ENCODE measurements at places on chromosomes 16 and 17. TPM values are rescaled to one million over a fixed set of nuclear protein-coding genes. Genes with fewer than 3 reads are reported as not detected.

Gene KCNJ18
- total RNA-seq, result not detected

Gene NKD1
- 2.8 TPM for total RNA-seq

GRCh38 chr17:78096093-78096492 lies 32.5 kb downstream of the TMC6 start:
- DNase-seq, result no peak

DNA sequence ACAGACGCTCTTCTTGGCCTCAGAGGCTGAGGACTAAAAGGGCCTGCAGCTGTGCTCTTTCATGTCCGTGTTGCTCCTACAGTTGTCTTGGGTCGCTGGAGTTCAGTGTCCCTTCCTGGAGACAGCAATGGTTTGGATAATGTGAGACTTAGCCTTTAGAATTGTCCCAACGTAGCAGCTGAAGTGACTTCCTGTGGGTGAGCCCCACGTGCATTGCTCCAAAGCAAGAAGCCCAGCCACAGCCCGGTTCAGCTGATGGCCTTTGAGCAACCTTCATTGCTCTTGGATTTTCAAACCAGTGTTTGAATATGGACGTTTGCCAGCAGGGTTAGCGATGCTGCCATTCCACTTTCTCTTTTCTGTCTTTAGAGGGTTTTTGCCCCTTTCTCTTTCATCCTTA lies 19.7 kb downstream of the TMEM11 start:
- no peak for DNase-seq

DNA sequence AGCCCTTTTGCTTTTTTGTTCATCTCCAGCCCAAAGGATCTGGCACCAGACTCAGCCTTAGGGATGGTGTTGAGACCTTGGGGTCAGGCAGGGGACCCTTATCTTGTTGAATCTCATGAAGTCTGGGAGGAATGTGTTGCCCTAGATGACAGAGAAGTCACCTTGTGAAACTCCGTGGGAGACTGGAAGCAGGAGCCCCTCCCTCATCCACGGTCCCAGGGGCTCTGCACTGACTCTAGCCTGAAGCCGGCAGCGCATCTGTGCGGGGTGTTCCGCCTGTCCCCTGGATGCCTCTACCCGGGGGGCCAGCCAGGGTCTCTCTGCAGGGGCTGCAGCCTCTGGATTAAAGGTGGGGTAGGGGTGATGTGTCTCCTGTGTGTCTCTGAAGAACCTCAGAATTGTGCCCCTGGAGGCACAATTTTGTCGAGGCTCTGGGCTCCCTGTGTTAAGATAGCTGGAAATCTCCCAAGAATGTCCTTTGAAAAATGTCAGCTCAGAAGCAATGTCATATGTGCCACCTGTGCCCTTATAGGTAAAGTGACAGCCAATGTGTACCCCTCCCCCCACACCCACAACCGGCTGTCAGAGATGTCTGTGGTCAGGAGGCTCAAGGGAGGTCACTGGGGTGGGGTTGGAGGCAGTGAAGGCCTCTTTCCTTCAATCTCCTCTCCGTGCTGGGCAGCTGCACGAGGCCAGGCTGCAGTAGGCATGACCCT lies 32.1 kb upstream of the CDC42EP4 start:
- no peak for DNase-seq

DNA sequence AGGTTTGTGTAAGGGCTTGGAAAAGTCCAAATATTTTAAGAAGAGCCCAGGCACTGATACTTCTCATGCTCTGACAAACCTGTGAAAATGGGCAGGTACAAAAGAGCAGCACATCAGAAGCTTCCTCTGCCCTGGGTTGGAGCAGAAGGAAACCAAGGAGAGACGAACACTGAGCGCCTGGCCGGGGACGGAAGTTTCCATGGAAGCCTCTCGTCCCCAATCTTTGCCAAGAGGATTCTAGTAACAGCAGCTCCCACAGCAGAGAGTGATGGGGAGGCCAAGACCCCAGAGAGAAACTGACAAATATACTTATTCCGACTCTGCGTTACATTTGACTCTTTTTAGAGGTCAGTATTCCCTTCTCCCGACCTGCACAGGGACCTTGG lies 268.5 kb downstream of the C16orf95 start:
- no peak for DNase-seq

DNA sequence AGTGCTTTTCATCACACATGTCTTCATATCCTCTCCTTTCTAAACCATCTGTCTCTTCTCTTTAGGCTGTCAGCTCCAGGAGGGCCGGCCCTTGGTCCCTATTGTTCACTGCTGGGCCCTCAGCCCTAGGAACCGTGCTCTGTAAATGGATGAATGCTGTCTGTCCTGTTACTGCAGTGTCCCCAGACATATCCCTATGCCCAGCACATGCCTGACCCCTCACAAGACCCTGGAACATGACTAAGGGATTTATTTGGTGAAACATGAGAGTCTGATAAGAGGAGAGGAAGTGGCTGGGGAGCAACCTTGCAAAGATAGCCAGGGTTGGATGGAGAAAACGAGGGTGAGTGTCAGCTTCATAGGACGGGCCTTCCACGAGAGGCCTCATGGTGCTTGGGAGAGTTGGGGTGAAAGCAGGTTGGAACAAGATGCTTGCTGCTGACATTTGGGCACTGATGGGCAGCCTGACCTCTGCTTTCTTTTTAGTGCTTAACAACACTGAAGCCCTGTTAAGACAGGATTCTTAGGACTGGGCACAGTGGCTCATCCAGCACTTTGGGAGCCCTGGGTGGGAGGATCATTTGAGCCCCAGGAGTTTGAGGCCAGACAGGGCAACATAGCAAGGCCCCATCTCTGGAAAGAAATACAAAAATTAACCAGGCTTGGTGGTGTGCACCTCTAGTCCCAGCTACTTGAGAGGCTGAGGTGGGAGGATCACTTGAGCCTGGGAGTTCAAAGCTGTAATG lies 39.0 kb downstream of the ABCC1 start:
- no peak for DNase-seq

DNA sequence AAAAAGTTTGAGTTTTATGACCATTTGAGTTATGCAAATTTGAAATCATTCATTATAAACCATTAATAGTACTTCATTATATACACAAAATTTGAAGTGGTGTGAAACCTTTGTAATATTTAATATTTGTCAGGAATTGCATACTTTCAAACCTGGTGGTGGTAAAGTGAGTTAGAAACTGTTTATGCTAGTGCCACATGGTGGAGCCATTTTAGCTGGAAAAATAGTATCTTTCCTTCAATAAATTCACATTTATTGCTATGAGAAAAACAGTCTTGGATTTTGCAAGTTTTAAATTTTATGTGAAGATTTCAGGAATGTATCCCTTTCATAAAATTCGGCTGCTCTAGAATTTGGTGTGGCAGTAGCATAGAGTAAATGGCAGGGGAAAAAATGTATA lies 7.3 kb upstream of the BLMH start:
- no peak for DNase-seq

GRCh38 chr16:72094266-72094610 lies 591 bp downstream of the DHX38 start:
- DNase-seq, result peak; percentile 42

- DNase-seq, result no peak
These were observed 14.1 kb downstream of the UTS2R start for GRCh38 chr17:82385559-82386254.

- DNase-seq, result no peak
These were observed 19.4 kb downstream of the CDRT4 start for GRCh38 chr17:15447928-15448579.
